Stimulated activated CD8-positive, alpha-beta memory T cell treated with anti-CD3 and anti-CD28 coated beads, Interleukin-12 subunit alpha, Interleukin-12 subunit beta, amount 100 ng/mL, for 4 hours (primary cell): ENCODE measurements at places on chromosomes 7 and 10.

GRCh38 chr10:26721561-26721960, 24.1 kb downstream of the PDSS1 start:
- DNase-seq: peak; percentile 17

DNA sequence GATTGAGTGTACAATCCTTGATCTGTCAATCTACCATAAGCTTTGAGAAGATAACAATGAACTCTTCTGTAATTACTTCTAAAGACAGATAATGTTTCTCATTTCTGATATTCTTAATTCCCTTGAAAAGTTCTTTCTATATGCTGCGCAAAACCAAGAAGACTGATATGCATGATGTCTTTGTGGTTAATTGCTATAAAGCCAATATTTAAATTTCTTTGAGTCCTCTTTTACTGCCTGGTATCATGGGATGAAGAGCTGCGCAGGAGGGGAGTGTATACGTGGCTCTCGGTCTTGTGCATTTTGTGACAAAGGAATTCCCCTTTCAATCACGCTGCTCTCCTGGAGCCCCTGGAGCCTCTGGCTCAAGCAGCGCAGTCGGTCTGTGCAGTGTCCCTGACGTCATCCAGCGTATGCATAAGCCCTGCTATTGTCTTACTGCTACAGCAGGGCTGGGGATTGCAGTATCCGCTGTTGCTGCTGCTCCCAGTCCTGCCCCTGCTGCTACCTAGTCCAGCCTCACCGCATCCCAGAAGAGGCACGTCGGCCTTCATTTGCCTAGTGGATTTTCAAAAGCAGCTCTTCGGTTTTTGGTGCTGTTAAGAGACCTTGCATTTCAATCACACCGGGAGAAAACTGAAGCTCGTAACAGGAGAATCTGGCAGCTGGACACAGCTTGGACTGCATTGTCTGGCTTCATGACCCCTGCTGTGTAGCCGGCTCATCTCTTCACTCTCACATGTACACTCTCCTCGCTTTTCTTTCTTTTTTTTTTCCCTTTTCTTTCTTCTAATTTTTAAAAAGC, 66.7 kb downstream of the ST7 start:
- no peak for DNase-seq

- DNase-seq: no peak
These were observed 99.9 kb upstream of the SKAP2 start for GRCh38 chr7:26964156-26964808.

DNA sequence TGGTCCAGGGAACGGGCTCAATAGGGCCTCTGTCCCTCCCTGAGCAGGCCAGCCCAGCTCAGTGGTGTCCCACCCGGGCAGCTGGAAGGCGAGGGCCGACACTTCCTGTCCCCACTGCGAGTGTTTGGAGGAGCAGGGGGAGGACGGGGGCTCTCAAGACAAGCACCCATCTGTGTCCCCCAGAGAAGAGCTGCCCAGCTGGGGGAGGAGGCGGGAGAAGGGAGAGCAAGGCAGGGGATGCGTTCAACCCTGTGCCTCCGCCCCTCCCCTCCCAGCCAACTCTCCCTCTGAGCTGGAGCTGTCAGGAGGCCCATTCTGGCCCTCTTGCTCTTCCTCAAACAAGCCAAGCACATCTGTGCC, 35.7 kb downstream of the ZCCHC24 start:
- DNase-seq: no peak

- DNase-seq: no peak
These were observed 31.3 kb upstream of the RNF32 start for GRCh38 chr7:156609010-156609877.
